Body of pancreas (tissue), 4 donors: ENCODE measurements at places on chromosomes 7 and 10. TPM values are rescaled to one million over a fixed set of nuclear protein-coding genes. Genes with fewer than 3 reads are reported as not detected.
A peak's percentile ranks its signal among the peaks of the same experiment; 100 is the strongest.

Gene CYP2C19
- total RNA-seq: 0.78 TPM

GRCh38 chr7:134804351-134804750, 24.9 kb downstream of the CALD1 start:
- no peaks in the 10 kb centered on the region for H3K36me3 ChIP-seq
- no peaks in the 10 kb centered on the region for H3K27me3 ChIP-seq
- no peak overlapping the region for H3K27ac ChIP-seq
- no peak for DNase-seq
- no peak overlapping the region for H3K4me3 ChIP-seq

DNA sequence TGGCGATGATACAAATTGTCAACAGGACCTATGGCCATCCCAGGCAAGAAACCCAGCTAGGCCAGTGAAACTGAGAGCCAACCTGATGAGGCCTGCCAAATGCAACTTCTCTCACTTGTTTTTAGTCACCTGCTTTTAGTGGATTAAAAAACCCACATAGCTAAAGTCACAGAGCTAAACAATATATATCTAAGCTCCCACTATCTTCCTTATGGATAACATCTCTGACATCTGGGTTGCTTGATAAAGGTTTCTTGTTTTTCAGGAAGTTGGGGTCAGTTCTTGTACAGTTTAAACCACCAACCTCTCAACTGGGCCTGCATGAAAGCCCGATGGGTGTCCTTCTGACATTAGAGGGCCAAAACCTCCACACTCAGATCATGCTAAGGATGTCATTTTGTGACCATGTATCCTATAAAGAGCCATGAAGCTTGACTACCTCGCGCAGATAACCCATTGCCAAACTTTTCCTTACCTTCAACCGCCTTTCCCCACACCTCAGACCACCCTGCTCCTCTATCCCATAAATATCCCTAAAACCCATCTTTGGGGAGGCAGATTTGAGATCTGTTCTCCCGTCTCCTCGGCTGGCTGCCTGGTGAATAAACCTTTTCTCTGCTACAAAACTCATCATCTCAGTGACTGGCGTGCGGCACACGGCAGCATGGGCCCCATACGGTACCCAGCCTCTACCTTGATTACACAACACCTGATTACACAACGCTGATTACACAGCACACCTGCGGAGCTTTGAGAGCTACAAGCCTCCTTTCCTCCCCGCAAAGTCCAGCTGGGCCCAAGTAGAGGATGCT, 797 bp upstream of the STMP1 start:
- peak overlapping the region; percentile 69 for H3K27ac ChIP-seq
- no peaks in the 10 kb centered on the region for H3K36me3 ChIP-seq
- peak overlapping the region; percentile 51 for H3K4me3 ChIP-seq
- peaks cover 20% of the 10 kb centered on the region for H3K4me1 ChIP-seq

DNA sequence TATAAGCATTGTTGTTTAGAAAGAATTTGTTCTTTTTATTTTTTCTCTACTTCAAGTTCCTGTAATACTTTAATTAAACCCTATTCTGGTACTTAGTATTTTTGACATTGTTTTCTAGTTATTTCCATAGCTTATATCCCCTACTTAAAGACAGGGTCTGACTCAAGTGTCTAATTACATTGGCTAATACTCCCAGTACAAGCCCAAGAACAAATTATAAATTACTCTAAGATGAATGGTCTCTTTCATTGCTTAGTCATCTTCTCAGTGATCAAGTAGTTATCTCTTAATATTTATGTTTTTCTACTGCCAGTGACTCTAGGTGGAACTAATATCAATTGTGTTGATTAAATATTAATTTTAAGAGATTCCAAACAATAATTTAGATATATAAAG, 21.6 kb downstream of the AHR start:
- no peak overlapping the region for H3K4me3 ChIP-seq
- no peaks in the 10 kb centered on the region for H3K27me3 ChIP-seq
- no peak for DNase-seq
- no peak overlapping the region for H3K27ac ChIP-seq
- H3K36me3 ChIP-seq: peaks cover 3% of the 10 kb centered on the region

DNA sequence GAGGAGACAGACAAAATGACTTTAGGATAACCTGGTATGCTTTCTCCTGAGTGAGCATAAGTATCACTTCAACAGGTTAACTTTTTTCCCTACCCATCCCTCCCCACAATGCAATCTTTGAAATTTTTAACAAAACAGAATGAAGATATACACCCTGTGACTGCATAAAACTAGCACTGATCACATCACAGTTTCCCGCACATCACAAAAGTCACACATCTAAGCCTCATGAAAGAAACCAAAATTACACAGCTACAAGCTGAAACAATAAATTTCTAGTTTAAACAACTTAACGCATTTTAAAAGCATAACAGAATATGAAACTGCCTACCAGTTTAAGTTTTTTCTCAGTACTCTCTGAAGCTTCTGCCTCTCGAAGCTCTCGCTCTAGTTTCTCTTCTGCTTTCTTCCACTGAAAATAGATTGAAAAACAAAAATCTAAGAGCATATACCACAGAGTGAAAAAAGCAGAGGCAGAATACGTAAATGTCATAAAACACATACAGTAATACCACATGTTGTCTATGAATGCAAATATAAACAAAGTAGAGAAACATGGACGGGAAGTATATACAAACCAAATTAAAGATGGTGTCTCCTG, 18.1 kb downstream of the NOC3L start:
- peaks cover 14% of the 10 kb centered on the region for H3K36me3 ChIP-seq
- DNase-seq: no peak
- H3K4me1 ChIP-seq: no peaks in the 10 kb centered on the region
- no peak overlapping the region for H3K27ac ChIP-seq
- H3K27me3 ChIP-seq: no peaks in the 10 kb centered on the region

DNA sequence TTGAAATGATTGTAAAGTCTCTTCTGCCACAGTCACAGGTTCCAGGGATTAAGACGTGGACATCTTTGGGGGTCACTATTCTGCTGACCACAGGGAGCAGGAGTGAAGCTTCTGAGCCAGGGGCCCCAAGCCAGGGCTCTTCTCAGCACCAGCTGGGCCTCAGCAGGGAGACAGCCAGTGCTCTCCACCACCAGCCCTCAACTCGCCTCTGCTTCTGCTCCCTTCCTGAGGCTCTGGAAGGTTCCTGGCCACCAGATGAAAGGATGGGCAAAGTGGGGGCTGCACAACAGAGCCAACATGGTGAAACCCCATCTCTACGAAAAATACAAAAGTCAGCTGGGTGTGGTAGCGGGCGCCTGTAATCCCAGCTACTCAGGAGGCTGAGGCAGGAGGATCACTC, 11.2 kb upstream of the CRYGN start:
- no peaks in the 10 kb centered on the region for H3K36me3 ChIP-seq
- no peak overlapping the region for H3K27ac ChIP-seq
- DNase-seq: peak; percentile 1
- no peak overlapping the region for H3K4me3 ChIP-seq
- H3K4me1 ChIP-seq: peaks cover 6% of the 10 kb centered on the region
- no peaks in the 10 kb centered on the region for H3K27me3 ChIP-seq

Gene LIPJ
- 0.99 TPM for total RNA-seq

Gene GOLGA7B
- 12.5 TPM for total RNA-seq

Gene PRSS2
- 74,693 TPM for total RNA-seq
